IMR-90 (cell line): ENCODE measurements at places on chromosomes 5 and 9. TPM values are rescaled to one million over a fixed set of nuclear protein-coding genes. Genes with fewer than 3 reads are reported as not detected.

GRCh38 chr9:98652741-98653140 is 56.0 kb downstream of the GABBR2 start:
- DNase-seq: no peak
- peaks cover 13% of the 10 kb centered on the region for H3K4me1 ChIP-seq
- no peaks in the 10 kb centered on the region for H3K27me3 ChIP-seq
- no peak overlapping the region for H3K4me3 ChIP-seq
- no peaks in the 10 kb centered on the region for H3K36me3 ChIP-seq

DNA sequence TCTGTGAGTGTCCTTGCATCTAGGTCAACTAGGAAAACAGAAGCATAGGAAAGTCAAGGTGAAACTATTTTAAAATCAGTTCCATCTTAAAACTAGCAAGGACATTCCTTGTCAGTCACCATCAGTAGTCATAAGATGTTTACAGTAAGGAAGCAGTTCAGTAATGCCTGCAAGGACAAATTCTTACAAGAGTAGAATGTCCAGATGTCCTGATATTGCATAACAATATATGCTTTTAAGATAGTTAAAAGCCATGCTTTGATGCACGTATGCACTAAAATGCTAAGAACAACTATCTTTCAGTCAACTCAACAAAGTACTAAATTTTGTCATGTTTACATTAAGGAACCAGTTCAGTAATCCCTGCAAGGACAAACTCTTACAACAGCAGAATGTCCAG is 11.3 kb upstream of the SVEP1 start:
- DNase-seq: no peak
- H3K27ac ChIP-seq: no peak overlapping the region
- H3K4me1 ChIP-seq: peaks cover 10% of the 10 kb centered on the region
- H3K36me3 ChIP-seq: no peaks in the 10 kb centered on the region

- peaks cover 17% of the 10 kb centered on the region for H3K4me1 ChIP-seq
- H3K27ac ChIP-seq: peak overlapping the region; percentile 39
- no peaks in the 10 kb centered on the region for H3K27me3 ChIP-seq
- H3K4me3 ChIP-seq: no peak overlapping the region
Measured at GRCh38 chr9:755454-756381, 85.8 kb upstream of the DMRT1 start.

The PCDHGA6 gene
- 4.1 and 4.2 TPM in 2 replicates for total RNA-seq

The NPR3 gene
- total RNA-seq: 88.2 and 89.4 TPM in 2 replicates

DNA sequence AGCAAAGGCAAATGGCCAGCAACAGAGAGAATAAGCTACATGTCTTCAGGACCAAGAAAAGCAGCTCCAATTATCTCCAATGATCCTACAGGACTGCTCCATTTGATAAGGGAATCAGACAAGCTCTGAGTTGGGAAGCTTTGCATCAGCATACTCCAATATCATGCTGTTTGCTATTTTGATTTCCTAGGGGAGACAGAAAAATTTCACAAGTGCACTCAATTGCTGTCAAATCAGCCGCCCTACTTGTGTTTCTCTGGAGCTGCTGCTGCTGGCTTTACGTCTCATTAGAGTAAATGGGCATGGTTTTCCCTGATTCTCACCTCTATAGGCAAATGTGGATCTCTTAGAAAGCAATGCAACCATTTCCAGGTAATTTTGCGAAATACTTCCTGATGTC is 201.7 kb downstream of the PRELID2 start:
- H3K4me3 ChIP-seq: no peak overlapping the region
- DNase-seq: no peak
- H3K36me3 ChIP-seq: no peaks in the 10 kb centered on the region
- H3K27me3 ChIP-seq: no peaks in the 10 kb centered on the region
- no peak overlapping the region for H3K27ac ChIP-seq

The SIT1 gene
- total RNA-seq: not detected in 2 replicates

- no peak for DNase-seq
- no peak overlapping the region for H3K27ac ChIP-seq
- peaks cover 15% of the 10 kb centered on the region for H3K27me3 ChIP-seq
- no peaks in the 10 kb centered on the region for H3K36me3 ChIP-seq
Measured at GRCh38 chr9:90641086-90641485, 1.5 kb downstream of the DIRAS2 start.

DNA sequence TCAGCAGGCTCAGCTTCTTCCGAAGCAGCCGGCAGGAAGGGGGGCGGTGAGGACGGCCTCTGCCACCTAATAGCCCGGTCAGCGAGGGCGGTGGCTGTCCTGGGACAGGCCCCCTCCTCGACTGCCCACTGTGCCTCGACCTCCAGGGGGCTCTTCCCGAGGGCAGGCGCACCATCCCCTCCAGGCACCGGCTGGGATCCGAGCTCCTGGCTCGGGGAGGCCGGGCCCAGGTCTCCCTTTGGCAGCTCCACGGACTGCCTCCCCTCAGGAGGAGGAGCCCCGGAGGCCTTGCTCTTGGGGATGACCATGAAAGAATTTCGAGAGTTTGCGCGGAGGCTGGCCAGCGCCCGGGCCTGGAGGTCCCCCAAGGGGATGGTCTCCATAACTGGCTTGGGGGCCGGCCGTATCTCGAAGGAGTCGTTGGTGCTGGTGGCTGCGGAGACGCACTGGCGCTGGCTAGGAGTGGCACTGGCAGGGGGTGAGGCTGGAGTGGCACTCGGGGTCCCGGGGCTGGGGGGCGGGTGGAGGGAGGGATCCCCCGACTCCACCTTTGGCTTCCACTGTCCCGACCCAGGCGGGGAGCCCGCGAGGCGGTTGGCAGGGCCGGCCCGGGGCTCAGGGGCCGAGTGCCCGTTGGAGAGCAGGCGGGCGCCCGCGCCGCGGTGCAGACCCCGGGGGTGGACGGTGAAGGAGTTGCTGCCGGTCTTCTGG is 975 bp downstream of the TPRN start:
- H3K36me3 ChIP-seq: no peaks in the 10 kb centered on the region
- no peaks in the 10 kb centered on the region for H3K27me3 ChIP-seq
- H3K4me1 ChIP-seq: peaks cover 21% of the 10 kb centered on the region
- H3K4me3 ChIP-seq: peak overlapping the region; percentile 56

GRCh38 chr9:76581731-76582130 is 122.7 kb downstream of the GCNT1 start:
- no peaks in the 10 kb centered on the region for H3K4me1 ChIP-seq
- DNase-seq: no peak
- H3K4me3 ChIP-seq: no peak overlapping the region
- no peaks in the 10 kb centered on the region for H3K36me3 ChIP-seq
- H3K27me3 ChIP-seq: peaks cover 6% of the 10 kb centered on the region
- no peak overlapping the region for H3K27ac ChIP-seq

The STKLD1 gene
- total RNA-seq: 0.28 and 0.54 TPM in 2 replicates

The FOXD4L4 gene
- under 0.01 TPM in 1 of 2 replicates, not detected in the other for total RNA-seq

DNA sequence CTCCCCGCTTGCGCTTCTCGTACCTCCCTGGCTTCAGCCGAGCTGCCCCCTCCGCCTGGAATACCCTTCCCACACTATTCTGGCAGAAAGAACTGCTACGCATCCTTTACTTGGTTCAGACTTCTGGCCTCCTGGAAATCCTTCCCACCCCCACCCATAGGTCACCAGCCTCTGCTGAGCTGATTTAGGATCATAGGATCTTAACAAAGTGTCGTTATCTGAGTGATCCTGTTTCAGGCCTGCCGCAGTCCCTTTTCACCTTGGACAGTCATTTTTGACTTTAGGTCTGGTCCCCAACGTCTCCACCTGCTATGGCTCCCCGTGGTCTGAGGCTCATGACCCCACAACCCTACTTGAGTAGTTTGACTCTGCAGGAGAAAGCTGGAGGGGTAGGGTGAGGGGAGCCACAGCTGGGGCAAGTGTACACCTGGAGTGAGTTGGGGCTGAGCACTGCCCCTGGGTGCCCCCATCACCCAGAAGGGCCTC is 27.3 kb downstream of the EGR1 start:
- no peak for DNase-seq
- H3K36me3 ChIP-seq: no peaks in the 10 kb centered on the region
- peak overlapping the region; percentile 58 for H3K4me3 ChIP-seq
- peaks cover 18% of the 10 kb centered on the region for H3K4me1 ChIP-seq
- H3K27me3 ChIP-seq: peaks cover 11% of the 10 kb centered on the region; the same call in 1 of the 2 replicates

The TLX3 gene
- total RNA-seq: not detected in 2 replicates

DNA sequence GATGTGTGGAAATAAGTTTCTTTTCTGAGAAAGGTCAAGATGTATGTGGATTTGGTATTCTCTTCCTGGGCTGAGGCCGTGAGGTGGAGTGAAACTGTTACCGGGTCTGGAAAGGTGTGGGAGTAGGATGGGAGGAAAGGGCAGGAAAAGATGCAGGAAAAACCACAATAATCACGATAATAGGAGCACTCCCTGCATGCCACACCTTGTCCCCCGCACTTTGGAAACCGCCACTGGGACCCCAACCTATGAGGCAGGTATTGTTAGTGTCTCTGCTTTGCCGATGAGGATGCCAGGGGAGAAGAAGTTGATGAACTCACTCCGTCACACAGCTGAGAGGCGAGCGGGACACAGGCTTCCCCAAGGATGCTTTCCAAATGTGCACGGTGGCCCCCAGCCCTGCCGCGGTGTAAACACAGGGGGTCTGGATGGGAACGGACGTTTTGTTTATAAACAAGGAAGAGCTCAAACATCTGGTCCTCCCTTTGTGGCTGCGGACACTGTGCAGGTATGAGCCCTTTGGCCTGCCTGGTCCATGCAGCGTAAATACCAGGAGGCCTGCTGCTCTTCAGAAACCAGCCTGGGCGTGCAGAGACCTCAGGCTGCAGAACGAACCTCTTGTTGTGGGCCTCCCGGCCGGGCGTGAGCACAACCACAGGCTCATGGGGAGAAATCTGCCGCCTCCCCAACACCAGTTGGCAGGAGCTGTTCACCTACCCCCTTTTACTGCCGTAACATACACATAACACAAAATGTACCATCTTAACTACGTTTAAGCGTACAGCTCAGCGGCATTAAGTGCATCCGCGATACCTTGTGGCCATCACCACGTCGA is 126.7 kb downstream of the COL23A1 start:
- H3K36me3 ChIP-seq: no peaks in the 10 kb centered on the region
- no peak for DNase-seq
- H3K4me3 ChIP-seq: no peak overlapping the region

- no peaks in the 10 kb centered on the region for H3K27me3 ChIP-seq
- H3K4me3 ChIP-seq: no peak overlapping the region
- H3K4me1 ChIP-seq: no peaks in the 10 kb centered on the region
- H3K27ac ChIP-seq: no peak overlapping the region
- H3K36me3 ChIP-seq: no peaks in the 10 kb centered on the region
Measured at GRCh38 chr9:116133163-116133562, 20.4 kb upstream of the PAPPA start.

DNA sequence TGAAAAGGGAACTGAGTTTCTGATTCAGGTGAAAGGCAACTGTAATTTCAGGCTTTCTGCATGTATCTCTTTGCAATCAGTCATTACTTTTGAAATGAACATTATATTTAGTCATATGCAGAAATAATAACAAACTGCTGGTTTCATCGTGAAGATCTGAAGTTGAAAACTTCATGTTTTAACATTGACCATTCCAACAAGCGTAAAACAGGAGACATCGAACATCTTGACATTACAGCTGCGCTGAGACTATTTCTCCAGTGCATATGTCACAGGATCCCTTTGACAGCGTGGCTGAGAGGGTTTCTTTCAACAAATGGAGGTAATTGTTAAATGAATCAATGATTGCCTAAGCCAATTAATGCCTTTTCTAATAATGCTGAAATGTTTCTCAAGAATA is 38.2 kb upstream of the ZSWIM6 start:
- peaks cover 18% of the 10 kb centered on the region for H3K4me1 ChIP-seq
- no peak for DNase-seq
- H3K4me3 ChIP-seq: no peak overlapping the region
- no peaks in the 10 kb centered on the region for H3K36me3 ChIP-seq
- no peak overlapping the region for H3K27ac ChIP-seq

- no peak overlapping the region for H3K27ac ChIP-seq
- H3K27me3 ChIP-seq: no peaks in the 10 kb centered on the region
Measured at GRCh38 chr9:10858817-10859216, 246.0 kb upstream of the PTPRD start.

The PRSS3 gene
- 16.4 and 26.9 TPM in 2 replicates for total RNA-seq

The MLANA gene
- not detected in 2 replicates for total RNA-seq

- H3K4me3 ChIP-seq: no peak overlapping the region
- no peak for DNase-seq
- H3K27me3 ChIP-seq: no peaks in the 10 kb centered on the region
- H3K27ac ChIP-seq: no peak overlapping the region
- H3K4me1 ChIP-seq: no peaks in the 10 kb centered on the region
Measured at GRCh38 chr5:23367874-23368273, 139.5 kb upstream of the PRDM9 start.

DNA sequence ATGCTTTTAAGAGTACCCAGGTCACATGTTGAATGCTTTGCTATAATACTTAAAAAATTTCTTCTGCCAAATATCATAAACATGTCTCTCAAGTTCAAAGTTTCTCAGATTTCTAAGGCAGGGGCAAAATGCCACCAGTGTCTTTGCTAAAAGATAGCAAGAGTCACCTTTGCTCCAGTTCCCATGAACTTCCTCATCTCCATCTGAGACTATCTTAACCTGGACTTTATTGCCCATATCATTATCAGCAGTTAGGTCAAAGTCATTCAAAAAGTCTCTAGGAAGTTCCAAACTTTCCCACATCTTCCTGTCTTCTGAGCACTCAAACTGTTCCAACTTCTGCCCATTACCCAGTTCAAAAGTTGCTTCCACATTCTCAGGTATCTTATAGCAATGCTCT is 307.6 kb upstream of the TNC start:
- no peak overlapping the region for H3K4me3 ChIP-seq
- no peaks in the 10 kb centered on the region for H3K27me3 ChIP-seq
- H3K36me3 ChIP-seq: no peaks in the 10 kb centered on the region
- H3K27ac ChIP-seq: no peak overlapping the region

GRCh38 chr5:67774786-67775185 is 440.8 kb upstream of the PIK3R1 start:
- H3K4me3 ChIP-seq: no peak overlapping the region
- no peak for DNase-seq
- no peaks in the 10 kb centered on the region for H3K36me3 ChIP-seq
- H3K4me1 ChIP-seq: no peaks in the 10 kb centered on the region
- no peak overlapping the region for H3K27ac ChIP-seq

DNA sequence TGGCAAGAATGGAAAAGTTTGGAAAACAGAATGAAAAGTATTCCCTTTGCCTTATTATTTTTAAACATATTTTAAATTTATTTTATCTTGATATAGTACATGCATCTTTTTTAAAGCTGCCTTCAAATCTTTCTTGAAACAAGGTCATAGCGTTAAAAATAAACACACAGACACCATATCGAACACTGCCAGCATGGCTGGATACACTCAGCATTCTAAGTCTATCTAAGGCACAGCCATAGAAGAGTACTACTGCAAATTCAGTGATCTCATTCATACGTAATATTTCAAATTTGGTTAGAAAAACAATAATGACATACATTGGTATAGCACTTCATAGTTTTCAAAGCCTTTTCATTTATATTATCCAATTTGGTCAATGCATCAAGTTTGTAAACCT is 57.5 kb downstream of the EPB41L4B start:
- no peak overlapping the region for H3K4me3 ChIP-seq
- no peak for DNase-seq
- H3K36me3 ChIP-seq: no peaks in the 10 kb centered on the region
- no peaks in the 10 kb centered on the region; the same call in 1 of the 2 replicates for H3K4me1 ChIP-seq
- peaks cover 6% of the 10 kb centered on the region for H3K27me3 ChIP-seq

The TERT gene
- not detected in 2 replicates for total RNA-seq

DNA sequence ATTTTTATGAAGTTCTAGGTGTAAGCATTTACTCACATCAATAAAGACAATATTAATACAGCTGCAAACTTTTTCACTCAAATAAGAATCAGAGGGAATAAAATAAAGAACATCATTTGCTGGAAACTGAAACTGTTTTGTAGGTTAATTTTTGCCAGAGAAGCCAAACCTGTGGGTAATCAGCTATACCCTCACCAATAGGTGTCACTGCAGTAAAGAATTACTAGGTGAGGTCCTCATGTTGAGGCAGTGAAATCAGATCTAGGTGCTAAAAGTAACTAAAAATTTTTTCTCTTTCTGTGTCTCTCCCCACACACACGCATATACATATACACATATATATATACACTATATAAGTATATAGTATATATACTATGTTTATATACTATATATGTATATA is 1016.3 kb upstream of the SEMA6A start:
- no peak overlapping the region for H3K4me3 ChIP-seq
- H3K27me3 ChIP-seq: no peaks in the 10 kb centered on the region
- no peaks in the 10 kb centered on the region for H3K36me3 ChIP-seq
- peak; percentile 8 for DNase-seq
